ENCODE measurements at places on chromosomes 13 and 19.

DNA sequence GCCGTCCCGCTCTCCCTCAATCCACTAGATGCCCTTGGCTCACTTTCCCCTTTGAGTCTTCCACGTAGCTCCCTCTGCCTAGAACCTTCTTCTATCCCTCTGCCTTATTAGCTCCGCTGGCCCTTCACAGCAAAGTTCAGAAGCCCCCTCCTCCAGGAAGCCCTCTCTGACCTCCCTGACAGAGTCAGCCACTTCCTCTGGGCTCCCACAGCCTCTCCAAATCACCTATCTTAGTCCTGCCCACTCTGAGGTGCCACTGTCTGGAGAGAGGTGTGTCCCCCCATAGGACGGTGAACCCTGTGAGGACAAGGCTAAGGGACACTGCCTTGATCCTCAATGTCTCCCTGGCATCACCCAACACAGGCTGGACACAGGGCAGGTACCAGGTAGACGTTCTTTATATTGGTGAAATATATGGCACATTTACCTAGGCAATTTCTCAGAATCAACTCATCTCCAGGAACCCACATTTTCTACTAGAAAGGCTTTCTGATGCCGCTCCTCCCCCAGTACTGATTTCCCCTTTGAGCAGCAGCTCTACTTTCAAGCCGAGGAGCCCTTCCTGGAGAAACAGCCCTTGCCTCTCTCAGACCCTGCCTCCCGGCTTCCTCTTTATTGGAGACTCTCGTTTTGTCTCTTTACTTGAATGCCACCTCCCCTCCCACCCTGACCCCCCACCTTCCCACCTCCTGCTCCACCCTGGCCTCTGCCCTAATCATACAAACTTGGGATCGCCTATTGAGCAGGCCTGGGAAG, 3.4 kb upstream of the TGFB1 start:
- no peak for DNase-seq

DNA sequence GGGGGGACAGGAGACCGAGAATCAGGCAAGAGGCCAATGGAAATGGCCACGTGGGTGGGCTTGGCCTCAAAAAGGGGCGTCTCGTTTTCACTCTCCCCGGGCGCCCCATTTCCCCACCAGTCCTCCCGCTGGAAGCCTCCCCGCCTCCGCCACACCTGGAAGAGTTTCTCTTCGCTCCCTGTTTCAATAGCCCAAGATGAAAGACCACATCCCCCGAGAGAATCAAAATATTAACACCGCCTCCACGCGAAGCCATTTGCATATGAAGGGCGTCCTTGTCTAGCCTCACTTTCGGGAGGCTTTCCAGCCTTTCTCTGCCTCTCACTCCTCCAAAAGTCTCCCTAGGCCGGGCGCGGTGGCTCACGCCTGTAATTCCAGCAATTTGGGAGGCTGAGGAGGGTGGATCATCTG, 691 bp upstream of the OLFM2 start:
- DNase-seq: no peak

DNA sequence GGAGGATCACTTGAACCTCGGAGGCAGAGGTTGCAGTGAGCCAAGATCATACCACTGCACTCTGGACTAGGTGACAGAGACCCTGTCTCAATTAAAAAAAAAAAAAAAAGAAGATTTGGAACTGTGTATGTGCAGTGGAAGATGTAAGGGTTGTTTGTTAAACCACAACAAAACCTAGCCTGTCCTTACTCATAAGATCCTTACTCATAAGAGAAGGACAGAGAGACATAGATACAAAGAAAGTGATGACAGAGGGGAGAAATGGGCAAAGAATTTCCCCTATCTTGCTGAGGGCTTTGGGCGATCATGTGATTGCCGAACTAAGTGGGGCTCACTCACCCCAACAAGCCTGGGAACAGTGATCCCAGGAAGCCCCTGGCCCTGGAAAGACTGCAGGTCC, 7.9 kb downstream of the ITPKC start:
- DNase-seq: no peak

- DNase-seq: no peak
These were observed 27.6 kb downstream of the TNFSF13B start for GRCh38 chr13:108297114-108297513.

GRCh38 chr19:296476-297225, 5.4 kb upstream of the PLPP2 start:
- DNase-seq: no peak

- DNase-seq: no peak
These were observed 1146.8 kb downstream of the UQCRFS1 start for GRCh38 chr19:28066161-28066560.

DNA sequence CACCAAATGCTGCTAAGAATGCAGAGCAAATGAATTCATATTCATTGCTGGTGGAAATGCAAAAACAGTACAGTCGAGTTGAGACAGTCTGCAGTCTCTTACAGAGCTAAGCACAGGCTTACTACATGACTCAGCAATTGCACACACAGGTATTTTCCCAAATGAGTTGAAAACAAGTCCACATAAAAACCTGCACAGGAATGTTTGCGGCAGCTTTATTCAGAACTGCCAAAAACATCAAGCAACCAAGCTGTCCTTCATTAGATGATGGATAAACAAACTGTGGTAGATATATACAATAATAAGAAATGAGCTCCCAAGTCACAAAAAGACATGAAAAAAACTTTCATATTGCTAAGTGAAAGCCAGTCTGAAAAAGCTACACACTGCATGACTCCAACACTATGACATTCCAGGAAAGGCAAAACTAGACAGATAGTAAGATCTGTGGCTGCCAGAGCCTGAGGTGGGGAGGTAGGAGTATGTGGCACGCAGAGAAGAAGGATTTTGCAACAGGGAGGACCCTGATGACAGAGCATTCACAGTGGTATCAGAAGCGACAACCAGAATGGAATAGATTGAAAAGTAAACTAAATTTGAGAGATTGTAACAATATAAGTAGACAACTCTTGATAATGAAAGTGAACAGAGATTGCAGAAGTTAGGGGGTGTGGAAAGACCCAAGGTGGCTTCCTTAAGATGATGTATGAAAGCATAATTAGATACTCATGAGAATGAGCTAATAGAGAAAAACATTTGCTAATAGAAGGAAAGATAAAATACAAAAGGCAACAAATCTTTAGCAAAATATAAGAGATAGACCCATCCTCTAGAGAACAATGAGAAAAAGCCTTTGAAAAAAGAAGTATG, 52.7 kb downstream of the TSC22D1 start:
- DNase-seq: no peak

DNA sequence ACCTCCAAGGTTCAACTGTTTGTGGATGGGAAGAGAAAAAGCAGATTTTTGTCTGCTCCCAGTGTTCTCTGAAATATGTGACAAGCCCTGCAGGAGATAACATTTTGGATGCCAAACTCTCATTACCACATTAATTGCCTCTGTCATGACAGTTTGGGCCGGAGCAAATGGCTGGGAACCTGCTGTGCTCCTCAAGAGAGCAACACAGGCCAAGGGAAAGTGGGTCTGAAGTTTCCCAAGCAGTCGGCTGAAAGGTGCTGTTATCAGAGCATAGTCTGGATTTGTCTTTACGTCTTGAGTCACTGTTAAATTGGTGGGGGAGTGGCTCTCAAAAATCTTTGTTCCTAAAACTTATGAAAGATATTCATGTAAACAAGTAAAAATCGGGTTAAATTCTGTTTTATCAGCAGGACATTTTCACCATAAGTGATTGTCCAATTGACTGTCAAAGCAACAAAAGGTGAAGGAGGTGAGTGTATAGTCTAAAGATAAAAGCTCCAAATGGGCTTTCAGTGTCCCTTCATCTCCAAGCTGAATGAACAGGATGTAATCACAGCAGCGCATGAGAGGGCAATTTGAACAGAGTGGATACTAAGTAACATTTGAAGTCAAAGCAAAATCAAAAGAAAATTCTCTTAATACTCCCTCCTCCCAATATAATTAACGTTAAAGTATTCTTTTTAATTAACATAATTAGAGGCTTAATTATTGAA, 844.8 kb downstream of the PCDH17 start:
- no peak for DNase-seq

DNA sequence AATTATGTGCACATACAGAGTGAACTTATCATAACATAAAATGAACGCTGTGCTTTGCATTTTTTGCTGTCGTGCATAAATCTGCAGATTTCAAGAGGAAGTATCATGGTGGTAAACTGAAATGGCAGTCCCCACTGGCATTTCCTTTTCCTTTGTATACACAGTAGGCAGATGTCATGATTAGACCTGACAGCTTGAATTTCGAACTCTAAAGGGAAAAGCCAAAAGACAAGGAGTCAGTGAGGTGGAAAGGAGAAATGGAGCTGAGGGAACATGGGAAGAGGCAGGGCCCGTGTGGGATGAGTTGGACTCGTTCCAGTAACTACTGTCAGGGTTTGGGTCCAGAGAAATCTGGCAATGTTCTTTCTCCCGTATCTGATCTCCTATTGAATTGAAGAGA, 454.1 kb upstream of the SGCG start:
- no peak for DNase-seq

GRCh38 chr19:10018263-10018662, 5.0 kb downstream of the RDH8 start:
- no peak for DNase-seq

DNA sequence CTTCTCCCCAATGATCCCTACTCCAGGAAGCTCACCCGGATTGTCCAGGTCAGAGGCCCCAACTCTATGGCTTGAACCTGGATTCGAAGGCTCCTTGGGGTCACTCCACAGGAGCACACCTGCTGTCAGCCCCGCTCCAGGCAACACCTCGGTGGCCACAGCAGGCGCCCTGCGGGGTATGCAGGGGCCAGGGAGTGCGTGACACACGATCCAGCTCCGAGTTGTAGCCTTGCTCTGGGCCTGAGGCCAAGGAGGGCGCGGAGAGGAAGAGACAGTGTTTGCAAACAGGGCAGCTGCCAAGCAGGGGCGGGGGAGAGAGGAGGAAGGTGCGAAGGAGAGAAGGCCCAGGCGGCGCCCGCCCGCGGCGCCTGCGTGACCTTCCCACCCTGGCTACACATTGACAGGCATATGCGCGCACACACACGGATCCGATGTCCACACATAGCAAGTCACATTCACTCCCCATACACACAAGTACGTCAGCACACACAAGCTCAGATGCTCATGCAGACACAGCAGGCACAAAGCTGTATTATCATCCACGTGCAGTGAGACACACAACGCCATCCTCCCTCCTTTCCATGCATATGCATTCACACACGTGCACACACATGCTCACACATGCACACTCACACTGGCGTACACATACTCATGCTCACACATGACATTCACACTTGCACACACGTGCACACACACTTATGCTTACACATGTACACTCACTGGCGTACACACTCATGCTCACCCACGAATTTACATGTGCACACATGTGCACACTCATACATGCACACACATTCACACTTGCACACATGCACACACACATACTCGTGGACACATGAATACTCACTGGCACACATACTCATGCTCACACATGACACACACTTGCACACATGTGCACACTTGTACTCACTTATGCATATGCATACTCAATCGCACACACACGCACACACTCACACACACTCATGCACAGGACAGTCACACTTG, 10.4 kb downstream of the SBK2 start:
- no peak for DNase-seq

- no peak for DNase-seq
These were observed 705 bp downstream of the STXBP2 start for GRCh38 chr19:7637374-7638256.

DNA sequence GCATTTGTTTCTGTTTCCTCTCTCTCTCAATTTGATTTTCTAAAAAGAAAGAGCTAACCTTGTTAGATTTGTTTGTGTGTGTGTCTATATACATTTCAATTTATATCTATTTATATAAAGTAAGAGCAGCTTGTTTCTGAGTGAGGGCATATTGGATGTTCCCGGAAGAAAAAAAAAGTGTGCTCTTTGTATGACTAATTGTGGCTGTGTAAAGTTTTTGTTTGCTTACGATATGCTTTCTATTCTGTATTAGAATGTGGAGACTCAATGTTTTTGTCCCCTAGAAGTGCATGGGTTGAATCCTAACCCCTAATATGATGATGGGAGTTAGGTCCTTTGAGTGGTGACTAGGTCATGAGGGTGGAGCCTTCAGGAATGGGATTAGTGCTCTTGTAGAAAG, 66.6 kb upstream of the C1QTNF9B start:
- DNase-seq: no peak

GRCh38 chr19:39676004-39676403, 20.3 kb downstream of the LGALS16 start:
- DNase-seq: no peak

DNA sequence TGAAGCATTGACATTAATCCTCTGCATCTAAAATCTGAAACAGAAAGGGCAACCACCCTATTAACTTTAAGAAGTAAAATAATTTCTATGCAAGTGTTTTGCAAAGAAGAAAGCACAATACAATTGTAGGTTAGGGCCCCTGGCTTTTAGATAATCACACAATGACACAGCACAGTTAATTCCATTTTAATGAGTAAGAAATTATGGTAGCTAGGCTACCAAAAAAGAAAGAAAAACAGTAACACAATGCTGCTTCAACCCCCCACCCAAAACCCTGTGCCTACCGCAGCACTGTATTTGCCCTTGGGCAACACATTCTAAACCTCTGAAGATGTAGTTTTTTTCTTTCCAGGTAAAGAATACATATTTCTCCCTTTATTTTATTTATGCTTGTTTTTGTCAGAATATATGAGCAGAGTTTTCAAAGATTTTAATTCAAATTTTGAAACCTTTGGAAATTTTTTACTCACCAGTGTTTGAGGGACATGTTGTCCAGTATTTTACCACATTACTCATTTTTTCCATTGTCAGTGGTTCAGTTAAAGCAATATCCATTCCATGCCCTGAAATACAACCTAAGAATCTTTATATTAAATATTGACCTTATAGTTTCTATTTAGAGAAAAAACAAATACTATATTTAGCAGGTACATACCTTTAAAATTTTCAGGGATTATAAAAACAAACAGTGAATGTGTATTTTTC, 21.1 kb downstream of the SOHLH2 start:
- no peak for DNase-seq

- DNase-seq: no peak
These were observed 238.7 kb downstream of the KCTD12 start for GRCh38 chr13:76647550-76647949.

DNA sequence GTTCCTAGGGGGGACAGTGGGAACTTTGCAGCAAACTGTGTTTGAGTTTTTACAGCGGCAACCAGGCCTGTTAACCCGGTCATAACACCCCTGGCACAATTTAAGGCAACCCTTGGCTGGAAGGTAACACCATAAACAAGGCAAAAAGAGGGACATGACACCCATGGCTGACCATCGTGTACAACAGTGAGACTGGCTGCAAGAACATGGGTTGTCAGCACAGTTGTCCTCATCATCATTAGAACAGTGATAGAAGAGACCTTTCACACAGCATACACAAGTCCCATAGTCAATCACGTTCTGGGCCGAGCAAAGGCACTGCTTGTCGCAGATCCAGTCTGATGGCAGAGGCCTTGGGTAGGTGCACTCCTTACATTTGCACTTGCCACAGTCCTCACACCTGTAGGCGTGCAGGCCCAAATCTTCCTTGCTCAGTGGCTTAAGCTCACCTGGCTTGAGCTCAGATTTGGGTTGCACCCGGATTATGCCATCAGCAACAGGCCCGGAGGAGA, 4.1 kb downstream of the SPRY2 start:
- DNase-seq: no peak

DNA sequence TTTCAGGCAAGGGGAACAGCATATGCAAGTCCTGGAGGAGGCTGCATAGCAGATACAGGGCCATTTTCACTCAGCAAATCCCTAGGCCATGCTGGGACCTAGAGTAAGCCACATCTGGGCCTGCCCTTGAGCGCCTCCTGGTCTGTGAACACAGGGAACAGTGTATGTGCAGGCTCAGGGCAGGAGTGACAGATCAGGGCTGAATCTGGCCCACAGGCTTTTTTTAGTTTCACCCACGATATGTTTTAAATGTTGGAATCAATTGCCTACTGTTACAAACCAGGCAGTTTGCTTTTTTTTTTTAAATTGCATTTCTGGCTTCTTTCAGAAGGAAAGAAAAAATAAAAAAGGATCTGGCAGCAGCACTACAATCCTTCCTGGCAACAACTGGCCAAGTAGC, 1.5 kb upstream of the TMEM145 start:
- no peak for DNase-seq

All from vagina (tissue), 2 donors.